Esophagus mucosa (tissue), 1 donor: ENCODE measurements at places on chromosomes 13 and 19.
A peak's percentile ranks its signal among the peaks of the same experiment; 100 is the strongest.

DNA sequence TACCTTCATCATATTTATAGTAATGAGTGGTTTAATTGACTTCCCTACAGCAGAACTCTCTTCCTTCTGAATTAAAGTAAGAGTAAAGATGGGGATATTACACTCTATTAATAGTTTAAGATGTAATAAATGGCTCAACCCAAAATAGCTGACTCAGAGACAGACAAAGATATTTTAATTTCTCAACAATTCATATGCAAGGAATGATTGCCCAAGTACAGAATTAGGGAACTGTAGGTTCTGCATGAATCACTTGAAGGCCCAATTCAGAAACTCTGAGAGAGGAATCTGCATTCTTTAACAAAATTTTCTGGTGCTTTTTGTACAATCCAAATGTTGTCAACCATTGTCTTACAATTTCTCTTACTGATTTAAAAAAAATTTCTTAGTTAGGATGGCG is 42.9 kb upstream of the PCDH9 start:
- ATAC-seq = no peak

GRCh38 chr19:31256593-31256960 is 92.7 kb downstream of the TSHZ3 start:
- no peak for ATAC-seq

DNA sequence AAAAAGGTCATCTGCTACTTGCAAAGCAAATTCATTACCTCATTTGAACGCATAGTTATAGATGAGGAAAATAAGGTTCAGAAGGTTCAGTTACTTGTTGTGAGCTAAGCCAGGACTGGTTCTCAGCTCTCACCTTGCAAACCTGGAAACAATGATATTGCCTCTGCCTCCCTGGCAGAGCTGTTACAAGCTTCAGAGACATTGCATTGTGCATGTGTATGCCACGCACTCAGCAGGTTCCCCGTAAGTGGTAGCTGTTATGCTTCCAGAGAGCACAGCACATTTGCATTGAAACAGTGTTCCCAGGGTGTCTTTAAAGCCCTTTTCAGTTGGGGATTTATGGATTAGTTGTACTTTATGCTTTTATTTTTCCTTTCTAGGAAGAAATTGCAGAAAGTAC is 80.6 kb downstream of the DGKH start:
- ATAC-seq = no peak

DNA sequence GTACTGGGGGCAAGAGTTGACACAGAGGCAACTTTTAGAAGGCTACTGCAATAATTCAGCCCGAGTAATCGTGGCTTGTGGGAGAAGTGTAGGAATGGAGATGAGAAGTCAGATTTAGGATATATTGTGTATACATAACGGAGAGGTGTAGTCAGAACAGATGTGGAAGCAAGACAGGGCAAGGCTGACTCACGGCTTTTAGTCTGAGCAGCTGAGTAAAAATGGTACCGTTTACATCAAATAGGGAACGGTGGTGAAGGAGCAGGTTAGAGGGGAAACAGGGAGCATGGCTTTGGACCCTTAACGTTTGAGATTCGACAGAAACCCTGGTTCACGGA is 796 bp upstream of the LSM14A start:
- peak; percentile 19 for ATAC-seq

GRCh38 chr13:100473087-100473486 is 115.5 kb downstream of the GGACT start:
- no peak for ATAC-seq

DNA sequence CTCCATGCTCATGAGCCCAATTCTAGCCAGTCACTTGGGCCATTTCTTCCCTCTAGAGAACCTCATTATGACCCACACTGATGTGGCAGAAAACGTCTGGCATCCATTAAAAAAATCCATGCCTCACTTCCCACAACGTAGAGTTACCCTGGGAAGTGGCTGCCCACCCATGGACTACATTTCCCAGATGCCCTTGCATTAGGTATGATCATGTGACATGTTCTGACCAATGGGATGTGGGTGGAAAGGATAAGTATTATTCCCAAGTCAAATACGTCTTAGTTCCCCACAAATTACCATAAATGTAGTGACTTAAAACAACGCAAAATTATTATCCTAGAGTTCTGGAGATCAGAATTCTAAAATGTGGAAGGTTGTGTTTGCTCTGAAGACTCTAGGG is 47.9 kb upstream of the ZNRF4 start:
- ATAC-seq = no peak

- peak; percentile 78 for ATAC-seq
Observed at GRCh38 chr13:20274466-20274865, 42.3 kb upstream of the GJB6 start.

GRCh38 chr13:86992251-86992650 is 678.9 kb upstream of the SLITRK5 start:
- no peak for ATAC-seq

- no peak for ATAC-seq
Observed at GRCh38 chr19:33275933-33276619, 26.3 kb downstream of the CEBPA start.

DNA sequence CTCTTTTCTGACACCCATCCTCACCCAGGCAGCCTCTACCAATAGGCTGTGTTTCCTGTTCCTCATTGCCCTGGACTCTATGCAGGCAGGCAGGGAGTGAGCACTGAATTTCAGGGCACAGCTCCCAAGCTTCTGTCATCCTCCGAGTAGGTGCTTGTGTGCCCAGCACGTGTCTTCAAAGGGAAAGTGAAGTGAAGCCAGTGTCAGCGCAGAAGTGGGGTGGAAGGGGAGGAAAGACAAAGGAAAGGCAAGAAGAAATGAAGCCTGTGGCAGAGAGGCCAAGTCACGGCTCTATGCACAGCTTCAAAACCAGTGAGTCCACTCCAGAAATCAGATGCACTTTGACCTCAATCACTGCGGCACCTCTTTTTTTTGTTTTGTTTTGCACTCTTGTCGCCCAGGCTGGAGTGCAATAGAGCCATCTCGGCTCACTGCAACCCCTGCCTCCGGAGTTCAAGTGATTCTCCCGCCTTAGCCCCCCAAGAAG is 16.9 kb downstream of the CEBPA start:
- no peak for ATAC-seq

- ATAC-seq = no peak
Observed at GRCh38 chr13:89458456-89458855, 1787.3 kb downstream of the SLITRK5 start.

- no peak for ATAC-seq
Observed at GRCh38 chr13:110334841-110335490, 27.9 kb downstream of the COL4A2 start.

DNA sequence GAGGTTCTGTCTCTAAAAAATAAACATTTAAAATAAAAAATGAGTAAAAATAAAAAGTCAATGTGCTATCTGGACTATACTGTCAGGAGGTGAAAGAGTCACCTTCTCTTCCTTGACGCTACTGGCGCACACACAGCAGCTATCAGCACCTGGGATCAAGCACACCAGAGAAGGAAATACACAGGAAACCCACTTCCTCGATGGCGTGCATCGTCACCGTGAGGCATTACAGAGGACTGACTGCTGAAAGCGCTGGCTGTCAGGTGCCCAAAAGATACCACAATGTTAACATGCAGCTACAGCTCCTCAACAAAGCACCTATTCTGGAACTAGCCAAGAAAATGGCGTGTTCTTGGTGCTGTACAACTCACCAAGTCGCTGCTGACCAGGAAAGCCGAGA is 6.1 kb downstream of the SLC35E1 start:
- peak; percentile 24 for ATAC-seq

DNA sequence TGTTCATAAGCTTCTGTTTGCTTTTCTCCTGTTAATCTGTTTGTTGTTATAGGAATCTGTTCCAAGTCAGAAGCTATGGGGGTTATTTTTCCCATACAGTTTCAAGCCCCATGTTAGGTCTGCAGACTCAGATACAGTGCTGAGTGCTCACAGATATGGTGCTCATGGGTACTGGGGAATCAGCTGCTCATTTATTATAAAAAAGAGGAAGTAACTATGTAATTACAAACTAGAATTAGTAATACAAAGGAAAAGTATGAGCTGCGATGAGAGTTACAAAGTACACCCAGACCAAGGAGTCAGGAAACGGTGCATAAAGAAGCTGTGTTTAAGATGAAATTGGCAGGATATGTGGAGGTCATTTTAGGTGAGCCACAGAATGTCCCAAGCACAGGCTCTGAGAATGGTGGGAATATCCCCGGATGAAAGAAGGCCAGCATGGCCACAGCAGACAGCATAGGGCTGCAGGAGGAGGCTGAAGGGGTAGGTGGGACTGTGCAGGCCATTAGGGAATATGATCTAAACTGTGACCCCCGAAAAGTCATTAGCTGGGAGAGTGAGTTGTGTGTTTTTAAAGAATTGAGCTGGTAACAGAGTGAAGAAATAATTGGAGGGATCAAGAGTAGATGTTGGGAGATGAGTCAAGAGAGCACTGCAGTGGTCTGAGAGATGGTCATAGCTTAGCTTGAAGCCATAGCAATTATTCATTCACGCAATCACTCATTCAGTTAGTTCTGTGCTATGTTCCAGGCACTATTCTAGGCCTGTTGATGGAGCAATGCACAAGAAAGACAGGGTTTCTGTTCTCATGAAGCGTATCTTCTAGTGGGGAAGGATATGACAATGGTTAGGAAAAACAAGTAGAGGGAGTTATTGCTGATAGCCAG is 177.4 kb upstream of the UBL3 start:
- ATAC-seq = no peak

- ATAC-seq = no peak
Observed at GRCh38 chr19:46674416-46675178, 13.6 kb upstream of the DACT3 start.

GRCh38 chr13:33860526-33860925 is 42.6 kb downstream of the RFC3 start:
- no peak for ATAC-seq

GRCh38 chr13:46861959-46862358 is 34.9 kb downstream of the HTR2A start:
- no peak for ATAC-seq

DNA sequence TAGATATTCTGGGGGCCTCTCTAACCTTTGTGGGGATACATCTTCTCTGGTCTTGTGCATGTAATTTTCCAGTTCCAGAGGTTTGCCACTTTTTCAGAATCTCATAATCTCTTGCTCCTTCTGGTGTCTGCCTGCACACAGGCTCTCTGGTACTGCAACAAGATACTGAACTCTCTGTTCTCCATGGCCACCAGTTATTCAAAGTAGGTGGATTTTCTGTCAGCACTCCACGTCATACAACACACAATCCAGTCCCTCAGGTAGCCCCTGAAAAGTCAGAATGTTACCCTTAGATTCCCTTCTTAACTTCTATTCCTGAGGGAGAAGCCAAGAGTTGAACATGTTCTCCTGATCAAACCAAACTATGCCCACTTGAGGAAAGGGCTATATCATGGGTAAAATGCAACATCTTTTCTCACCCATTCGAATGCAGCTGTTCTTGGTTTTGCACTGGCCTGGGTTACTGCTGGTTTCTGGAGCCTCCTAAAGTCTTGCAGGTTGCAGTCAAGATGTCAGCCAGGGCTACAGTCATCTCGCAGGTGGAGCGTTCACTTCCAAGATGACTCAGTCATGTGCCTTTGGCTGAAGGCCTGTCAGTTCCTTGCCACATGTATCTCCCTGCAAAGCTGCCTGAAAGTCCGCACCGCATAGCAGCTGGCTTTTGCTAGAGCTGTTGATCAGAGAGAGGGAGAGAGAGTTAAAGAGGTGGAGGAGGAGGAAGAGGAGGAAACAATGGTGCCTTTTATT is 57.7 kb upstream of the TUBA3C start:
- ATAC-seq = peak; percentile 49

GRCh38 chr19:14333101-14333871 is 48.0 kb upstream of the ADGRE5 start:
- ATAC-seq = peak; percentile 83

DNA sequence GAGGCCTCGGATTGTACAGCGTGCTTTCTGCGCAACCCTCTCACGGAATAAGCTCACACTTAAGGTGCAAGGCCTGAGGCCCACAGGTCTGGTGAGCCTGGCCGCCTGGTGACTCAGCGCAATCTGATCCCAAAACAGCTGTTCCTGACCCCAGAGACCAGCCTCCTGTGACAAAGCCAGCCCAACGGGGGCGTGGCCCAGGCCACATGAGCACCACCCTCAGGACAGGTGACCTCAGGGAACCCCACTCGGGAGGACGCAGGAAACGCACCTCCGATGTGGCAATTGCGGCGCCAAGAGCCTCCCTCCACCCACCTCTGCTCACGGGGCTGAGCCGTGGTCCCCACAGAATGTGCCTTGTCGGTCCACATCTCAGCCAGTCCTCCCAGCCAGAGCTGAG is 26.4 kb downstream of the GRTP1 start:
- ATAC-seq = no peak

GRCh38 chr13:50593207-50593606 is 250.3 kb downstream of the DLEU7 start:
- ATAC-seq = no peak

DNA sequence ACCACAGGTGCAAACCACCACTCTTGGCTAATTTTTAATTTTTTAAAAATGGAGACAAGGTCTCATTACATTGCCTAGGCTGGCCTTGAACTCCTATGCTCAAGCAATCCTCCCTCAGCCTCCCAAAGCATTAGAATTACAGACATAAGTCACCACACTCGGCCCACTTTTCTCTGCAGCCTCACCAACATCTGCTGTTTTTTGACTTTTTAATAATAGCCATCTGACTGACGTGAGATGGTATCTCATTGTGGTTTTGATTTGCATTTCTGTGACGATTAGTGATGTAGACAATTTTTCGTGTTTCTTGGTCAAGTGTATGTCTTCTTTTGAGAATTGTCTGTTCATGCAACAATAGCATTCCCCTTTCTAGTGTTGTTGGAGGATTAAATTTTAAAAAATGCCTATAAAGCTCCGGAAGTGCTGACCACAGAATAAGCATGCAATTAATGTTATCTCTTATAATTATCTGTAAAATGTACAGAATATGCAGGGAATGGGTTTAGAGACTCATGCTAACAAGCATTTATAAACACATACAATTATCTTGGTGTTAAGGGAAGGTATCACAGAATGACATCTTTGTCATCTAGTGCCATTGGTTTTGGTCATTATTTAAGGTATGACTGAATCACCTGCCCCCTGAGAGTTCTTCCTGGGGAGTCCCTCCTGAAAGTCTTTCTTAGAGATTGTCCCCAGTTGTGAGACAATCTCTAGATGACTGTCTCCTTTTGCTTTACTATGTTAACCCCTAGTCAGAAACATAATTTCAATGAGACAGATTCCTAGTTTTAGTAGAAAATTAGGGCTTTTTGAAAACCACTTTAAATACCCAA is 118.5 kb upstream of the SERTM1 start:
- no peak for ATAC-seq

- no peak for ATAC-seq
Observed at GRCh38 chr13:39016087-39016486, 21.8 kb downstream of the PROSER1 start.
